Forelimb muscle (tissue), 1 donor: ENCODE measurements at places on chromosomes 4 and X.

- no peak for DNase-seq
Observed at GRCh38 chrX:154043003-154043763, 23.5 kb upstream of the IRAK1 start.

DNA sequence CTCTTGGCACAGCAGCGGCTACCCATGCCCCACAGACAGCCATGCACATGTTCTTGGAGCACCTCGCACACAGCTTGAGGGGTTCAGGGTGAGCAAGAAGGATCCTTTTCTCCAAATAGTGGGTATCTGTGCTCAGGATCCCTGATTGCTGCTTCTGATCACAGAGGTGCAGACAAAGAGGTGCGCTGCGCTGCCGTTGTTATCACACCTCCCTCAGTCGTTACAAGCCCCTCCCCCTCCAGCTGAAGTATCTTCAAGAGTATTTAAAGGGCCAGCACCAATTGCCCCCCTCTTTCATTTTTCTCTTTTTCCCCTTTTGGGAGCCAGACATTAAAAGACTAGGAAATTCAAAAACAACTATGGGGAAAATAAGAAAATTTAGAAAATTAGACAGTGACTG lies 44.3 kb downstream of the NELFA start:
- DNase-seq, result no peak

- DNase-seq, result no peak
Observed at GRCh38 chr4:7089213-7089986, 21.5 kb upstream of the GRPEL1 start.

GRCh38 chr4:144627663-144628076 lies 18.3 kb upstream of the HHIP start:
- no peak for DNase-seq

GRCh38 chrX:72366178-72366577 lies 60.5 kb upstream of the CITED1 start:
- DNase-seq, result no peak

DNA sequence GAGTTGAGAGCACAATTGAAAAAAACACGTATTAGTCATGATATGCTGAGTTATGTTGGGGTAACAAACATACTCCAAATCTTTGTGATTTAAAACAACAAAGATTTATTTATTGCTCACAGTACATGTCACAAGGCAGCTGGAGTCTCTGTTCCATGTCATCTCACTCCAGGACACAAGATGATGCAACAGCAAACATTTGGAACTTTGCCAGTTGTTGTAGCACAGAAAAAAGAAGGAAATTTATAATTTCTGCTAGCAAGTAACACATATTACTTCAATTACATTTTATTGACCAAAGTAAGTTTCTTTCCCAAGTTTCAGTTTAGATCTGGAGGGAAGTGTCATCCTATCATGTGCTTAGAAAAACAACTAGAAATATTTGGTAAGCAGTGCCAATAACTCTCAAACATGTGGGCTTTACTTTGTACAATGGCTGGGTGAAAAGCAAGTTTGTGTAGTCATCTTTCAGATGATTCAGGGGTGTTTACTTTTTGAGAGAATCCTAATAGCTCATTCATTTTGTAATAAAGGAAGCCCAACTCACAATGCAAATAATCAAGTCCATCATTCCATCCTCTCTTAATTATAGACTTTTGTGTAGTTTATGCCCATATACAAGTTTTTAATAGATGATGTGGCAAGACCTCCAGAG lies 452.3 kb downstream of the ZIC3 start:
- no peak for DNase-seq

- no peak for DNase-seq
Observed at GRCh38 chr4:185671496-185671895, 136.2 kb upstream of the PDLIM3 start.

DNA sequence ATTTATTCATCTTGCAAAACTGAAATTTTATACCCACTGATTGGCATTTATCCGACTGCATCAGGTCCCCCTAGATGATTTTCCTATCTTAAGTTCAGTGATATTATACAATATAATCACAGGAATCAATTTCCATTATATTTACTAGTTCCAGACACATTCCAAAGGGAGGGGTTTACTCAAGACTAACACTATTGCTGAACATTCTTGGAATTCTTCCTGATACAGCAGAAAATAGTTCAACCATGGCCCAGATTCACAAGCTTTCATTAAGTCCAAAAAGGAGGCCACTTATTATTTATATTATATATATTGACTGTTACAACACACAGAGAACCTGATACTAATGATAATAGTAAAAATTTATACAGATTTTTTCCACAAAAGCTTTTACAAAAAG lies 2353.6 kb downstream of the PCDH7 start:
- no peak for DNase-seq

DNA sequence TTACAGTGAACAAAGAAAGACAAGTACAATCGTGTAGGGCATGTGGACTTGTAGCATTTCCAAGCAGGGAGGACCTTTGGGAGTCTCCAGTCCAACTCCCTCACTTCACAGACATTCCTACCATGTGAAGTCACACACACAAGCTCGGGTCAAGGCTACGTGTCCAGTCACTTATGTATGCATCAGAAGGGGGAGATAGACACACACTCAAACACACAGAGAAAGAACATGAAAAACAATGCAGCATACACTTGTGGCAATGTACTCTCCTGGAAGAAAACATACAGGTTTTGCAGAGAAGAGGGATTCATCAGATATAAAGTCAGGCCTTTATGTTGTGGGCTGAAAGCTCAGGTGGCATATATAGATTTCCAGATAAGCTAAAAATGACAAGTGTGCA lies 136.1 kb upstream of the MID1 start:
- DNase-seq, result peak; percentile 62

DNA sequence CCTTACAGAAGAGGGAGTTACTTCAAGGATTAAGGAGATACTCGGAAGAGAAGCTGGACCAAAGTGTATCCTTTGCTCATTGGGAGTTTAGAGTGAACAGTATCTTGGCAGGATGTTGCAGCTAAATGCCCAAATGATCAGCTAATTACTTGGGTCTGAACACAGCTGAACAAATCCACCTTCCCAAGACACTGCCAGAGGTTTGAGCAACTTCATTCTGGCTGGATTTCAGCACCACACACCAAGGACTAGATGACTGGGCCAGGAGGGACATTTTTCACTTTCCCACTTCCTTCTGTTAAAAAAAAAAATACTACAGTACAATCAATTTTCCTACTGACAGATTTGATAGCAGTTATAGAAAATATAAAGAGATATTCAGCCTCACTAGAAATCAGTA lies 324.6 kb downstream of the MID1IP1 start:
- no peak for DNase-seq

- no peak for DNase-seq
Observed at GRCh38 chr4:39353478-39354253, 12.5 kb downstream of the RFC1 start.

DNA sequence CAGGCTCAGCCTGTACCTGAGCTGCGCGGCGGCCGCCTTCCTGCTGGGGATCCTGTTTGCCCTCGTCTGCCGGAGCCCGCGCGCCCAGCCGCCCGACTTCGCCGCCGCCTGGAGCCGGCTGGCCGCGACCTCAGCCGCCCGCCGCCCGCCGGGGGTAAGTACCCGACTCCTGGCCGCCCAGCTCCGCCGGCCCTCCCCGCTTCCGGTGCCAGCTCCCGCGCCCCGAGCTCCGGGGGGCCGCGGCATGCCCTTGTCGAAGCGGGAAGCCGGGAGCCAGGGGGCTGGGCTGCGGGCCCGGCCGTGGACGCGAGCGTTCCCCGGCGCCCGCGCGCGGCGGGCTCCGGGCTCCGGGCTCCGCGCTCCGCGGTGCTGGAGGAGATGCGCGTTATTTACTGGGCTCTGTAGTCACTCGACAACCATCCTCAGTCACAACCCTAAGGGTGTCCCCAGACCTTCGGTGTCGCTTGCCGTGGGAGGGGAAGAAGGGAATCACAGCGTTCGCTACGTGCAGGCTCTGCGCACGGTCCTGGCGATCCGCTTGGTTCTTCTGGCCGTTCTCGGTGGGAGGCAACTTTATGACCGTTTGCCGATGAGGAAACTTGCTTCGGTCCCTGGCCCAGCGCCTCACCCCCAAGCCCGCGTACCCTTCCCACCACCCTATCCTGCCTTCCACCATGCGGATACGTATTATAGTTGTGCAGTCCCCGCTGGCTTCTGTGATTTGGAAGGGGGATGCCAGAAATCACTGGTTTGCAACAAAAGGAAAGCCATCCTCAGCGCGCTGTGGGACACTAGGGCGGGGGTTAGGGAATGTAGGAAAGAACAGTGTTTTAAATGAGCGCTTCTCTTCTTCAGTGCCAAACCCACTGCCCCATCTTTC lies 944 bp downstream of the SNX25 start:
- DNase-seq, result no peak

DNA sequence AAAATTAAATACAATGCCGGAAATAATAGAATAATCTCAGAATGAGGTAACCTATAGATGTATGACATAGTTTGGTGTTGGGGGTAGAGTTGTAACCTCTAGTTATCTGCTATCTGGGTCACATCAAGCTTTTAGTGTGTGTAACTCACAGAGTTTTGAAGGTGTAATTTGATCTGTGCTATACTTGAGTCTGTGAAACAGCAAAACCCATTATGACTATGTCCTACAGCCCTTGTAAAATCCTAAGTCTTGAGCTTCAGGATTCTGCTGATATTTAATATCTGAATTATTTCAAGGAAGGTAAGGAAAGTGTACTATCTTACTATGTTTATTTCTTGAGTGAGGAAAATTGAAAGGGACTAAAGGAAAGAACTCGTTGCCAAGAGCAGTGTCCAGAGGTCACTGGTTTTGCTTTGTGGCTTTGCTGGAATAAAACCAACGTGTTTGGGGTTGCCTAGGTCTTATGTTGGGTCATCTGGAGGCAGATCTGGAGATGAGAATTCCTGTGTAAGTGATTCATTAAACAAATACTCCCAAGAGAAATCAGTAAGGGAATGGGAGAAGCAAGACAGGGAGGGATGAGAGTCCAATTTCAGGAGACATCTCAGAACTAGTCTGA lies 107.8 kb upstream of the CBLL2 start:
- no peak for DNase-seq

DNA sequence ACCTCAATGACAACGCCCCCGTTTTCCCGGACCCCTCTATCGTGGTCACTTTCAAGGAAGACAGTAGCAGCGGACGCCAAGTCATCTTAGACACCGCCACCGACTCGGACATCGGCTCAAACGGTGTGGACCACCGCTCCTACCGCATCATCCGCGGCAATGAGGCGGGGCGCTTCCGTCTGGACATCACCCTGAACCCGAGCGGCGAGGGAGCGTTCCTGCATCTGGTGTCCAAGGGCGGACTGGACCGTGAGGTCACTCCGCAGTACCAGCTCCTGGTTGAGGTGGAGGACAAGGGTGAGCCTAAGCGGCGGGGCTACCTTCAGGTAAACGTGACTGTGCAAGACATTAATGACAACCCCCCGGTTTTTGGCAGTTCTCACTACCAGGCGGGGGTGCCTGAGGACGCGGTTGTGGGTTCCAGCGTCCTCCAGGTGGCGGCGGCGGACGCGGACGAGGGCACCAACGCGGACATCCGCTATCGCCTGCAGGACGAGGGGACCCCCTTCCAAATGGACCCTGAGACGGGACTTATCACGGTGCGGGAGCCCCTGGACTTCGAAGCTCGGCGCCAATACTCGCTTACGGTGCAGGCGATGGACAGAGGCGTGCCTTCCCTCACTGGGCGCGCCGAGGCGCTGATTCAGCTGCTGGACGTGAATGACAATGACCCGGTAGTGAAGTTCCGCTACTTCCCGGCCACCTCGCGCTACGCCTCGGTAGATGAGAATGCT lies 2.2 kb downstream of the FAT4 start:
- DNase-seq, result no peak

DNA sequence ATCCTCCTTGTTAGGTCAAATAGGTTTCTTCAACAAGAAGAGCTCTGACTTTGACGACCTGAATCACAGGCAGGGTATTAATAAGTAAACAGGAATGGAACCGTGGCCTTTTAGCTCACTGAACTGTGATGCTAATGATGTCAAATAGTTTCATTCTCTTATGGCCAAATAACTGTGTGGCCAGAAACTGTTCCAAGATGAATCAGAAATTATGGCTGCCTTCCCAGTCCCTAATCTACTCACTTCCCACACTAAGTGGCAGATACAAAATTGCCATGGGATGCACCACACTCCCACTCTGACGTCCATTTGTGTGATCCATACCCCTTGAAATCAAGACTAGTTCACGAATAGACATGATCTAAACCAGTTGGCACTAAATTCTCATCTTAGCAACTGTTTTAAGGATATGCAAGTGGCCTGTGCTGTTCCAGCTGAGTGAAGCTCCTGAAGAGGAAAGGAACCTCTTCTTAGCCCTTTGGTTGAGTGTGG lies 455.4 kb downstream of the IL15 start:
- no peak for DNase-seq

- no peak for DNase-seq
Observed at GRCh38 chrX:63713526-63713925, 71.5 kb downstream of the ARHGEF9 start.

GRCh38 chr4:8641931-8642650 lies 49.5 kb downstream of the CPZ start:
- DNase-seq, result no peak

DNA sequence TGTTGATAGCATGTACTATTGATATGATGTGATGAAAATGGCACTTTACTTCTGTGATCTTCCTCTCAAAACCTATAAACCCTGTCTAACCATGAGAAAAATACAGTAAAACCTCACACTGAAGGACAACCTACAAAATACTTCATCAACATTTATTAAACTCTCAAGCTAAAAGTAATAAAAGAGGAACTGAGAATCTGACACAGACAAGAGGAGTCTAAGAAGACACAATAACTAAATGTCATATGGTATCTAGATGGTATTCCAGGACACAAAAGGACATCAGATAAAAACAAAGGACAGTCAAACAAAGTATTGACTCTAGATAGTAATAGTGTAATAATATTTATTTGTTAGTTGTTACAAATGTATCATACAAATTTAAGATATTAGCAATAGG lies 655.3 kb downstream of the SH3BGRL start:
- no peak for DNase-seq

DNA sequence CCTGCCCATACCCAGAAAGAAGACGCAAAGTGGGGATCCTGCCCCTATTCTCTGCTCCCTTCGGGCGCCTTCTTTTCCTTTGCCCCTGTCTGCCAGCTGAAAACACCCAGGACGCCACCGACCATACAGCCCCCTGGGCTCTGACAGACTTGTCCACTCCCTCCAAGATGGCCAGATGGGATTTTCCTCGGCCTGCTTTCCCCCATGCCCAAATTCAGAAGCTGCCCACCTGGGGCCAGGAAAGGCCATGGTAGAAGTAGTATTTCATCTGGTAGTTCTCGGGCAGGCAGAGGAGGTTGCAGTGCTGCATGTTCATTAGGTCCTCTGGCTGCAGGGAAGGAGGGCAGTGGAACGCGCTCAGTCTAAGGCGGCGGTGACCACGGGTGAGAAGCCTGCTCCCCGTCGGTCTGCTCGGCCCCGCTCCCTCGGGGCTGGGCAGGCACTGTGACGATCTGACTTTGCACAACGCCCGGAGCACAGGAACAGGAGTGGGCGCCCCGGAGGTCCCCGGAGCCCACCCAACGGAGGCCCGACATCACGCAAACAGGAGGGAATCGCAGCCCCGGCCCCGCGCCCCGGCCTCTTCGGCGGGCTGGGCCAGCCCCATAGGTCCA lies 582 bp downstream of the NAA10 start:
- DNase-seq, result no peak

- no peak for DNase-seq
Observed at GRCh38 chr4:89373394-89373793, 65.8 kb upstream of the GPRIN3 start.

- DNase-seq, result no peak
Observed at GRCh38 chrX:48154796-48155195, 24.4 kb downstream of the SPACA5B start.
